ENCODE measurements at places on chromosomes 7 and 10. TPM values are rescaled to one million over a fixed set of nuclear protein-coding genes. Genes with fewer than 3 reads are reported as not detected.

The CRHR2 gene
- total RNA-seq: not detected

The OLAH gene
- 2.1 TPM for total RNA-seq

The ZC3HAV1L gene
- 7.5 TPM for total RNA-seq

DNA sequence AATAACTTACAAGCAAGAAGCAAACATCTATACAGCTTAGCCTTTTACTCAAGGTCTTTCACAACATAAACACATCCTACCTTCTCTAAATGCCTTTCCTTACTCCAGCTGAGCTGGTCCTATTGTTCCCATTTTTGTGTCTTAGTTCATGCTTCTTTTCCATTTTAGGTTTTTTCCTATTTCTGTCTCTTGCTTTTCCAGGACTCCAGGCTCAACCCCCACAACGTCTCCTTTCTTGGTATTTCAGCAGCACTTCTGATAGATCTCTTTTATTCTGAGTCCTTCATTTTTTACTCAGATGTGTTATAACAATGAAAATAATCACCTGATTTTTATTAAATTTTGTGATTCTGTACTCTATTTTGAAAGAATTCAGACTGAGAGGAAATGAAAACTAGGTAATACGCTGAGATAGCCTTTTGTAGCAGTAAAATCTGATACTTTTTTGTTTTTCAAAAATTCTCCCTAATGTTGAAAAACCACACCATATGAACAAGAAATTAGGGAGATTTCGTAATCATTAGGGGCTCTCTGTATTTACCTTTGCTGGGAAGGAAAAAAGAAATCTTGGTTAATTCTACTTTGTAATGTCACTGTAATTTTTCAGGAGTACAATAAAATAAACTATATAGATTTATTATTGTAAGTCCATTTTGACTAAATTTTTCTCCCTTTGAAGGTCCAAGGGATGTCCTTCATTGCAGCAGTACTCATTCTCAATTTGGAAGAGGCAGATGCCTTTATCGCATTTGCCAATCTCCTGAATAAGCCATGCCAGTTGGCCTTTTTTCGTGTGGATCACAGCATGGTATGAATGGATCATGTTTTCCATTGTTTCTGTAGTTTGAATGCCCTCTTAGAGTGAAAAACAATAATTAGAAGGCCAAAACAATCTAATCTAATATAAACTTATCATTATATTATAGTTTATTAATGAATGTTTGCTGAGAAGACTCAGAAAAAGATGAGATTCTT lies 24.0 kb upstream of the HELLS start:
- no peaks in the 10 kb centered on the region for H3K27me3 ChIP-seq
- H3K36me3 ChIP-seq: no peaks in the 10 kb centered on the region
- H3K27ac ChIP-seq: no peak overlapping the region
- H3K4me1 ChIP-seq: no peaks in the 10 kb centered on the region
- DNase-seq: no peak
- H3K4me3 ChIP-seq: no peak overlapping the region

DNA sequence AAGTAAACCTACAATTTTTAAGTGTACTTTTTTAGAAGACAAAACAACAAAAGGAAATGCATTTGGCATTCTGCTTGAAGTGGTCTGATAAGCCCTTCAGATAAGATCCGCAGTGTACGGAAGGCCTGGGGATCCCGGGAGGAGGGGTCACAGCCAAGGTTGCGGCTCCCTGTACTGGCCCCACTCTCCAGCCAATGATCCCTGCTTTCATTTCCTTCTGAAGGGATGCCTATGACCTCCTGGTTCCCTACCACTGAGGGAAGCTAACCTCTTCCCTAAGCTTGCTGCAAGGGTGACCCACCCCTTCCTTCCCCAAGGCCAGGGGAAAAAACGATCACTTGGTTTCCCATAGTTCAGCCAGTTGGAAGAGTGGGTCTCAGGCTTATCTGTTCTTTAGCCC lies 5.3 kb downstream of the DENND2A start:
- peaks cover 4% of the 10 kb centered on the region for H3K36me3 ChIP-seq
- no peak for DNase-seq
- H3K27ac ChIP-seq: no peak overlapping the region
- H3K27me3 ChIP-seq: no peaks in the 10 kb centered on the region
- peaks cover 36% of the 10 kb centered on the region for H3K4me1 ChIP-seq

GRCh38 chr7:87797395-87797794 lies 78.8 kb downstream of the SLC25A40 start:
- H3K4me3 ChIP-seq: no peak overlapping the region
- no peaks in the 10 kb centered on the region for H3K4me1 ChIP-seq
- DNase-seq: no peak
- H3K27me3 ChIP-seq: no peaks in the 10 kb centered on the region

DNA sequence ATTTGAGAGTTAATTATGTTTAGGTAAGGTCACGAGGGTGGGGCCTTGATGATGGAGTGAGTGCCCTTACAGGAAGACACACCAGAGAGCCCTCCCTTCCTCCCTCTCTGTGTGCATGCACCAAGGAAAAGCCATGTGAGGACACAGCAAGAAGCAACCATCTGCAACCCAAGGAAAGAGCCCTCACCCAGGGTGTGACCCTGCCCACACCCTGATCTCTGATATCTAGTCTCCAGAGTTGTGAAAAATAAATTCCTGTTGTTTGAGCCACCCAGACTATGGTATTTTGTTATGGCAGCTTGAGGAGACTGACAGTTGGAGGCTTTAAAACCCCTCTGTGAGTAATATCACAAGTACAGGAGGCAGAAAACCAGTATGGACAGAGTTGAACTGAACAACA lies 15.0 kb upstream of the MCM10 start:
- DNase-seq: no peak
- H3K4me3 ChIP-seq: no peak overlapping the region
- H3K36me3 ChIP-seq: peaks cover 12% of the 10 kb centered on the region
- H3K27ac ChIP-seq: no peak overlapping the region

DNA sequence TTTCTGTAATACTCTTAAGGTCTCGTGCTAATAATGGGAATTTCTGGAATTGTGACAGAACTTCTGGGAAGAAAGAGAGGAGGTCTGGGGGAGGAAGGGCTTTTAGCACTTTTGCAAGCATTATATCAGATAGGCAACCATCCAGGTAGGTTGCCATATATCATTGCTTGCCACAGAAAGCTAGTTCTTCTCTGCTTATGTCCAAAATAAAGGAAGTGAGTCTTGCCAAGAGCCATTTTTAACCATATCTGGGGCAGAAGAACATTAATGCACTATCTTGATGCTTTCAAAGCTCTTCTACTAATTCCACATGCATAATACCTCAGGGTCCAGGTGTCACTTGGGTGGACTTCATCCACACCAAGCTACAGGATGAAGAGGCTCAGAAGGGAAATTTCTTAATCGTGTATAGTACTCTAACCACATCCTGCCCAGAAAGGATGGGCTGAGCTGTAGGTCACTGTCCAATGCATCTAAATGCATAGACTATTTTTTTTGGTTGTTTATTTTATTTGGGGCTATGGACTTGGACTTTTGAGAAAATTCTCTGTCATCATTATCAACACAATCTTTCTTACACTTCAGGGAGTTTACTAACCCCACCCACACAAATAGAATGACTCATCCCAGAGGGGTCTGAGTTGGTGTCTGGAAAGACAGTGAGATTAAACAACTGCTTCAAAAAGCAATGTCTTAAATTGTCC lies 68.9 kb upstream of the ADO start:
- no peaks in the 10 kb centered on the region for H3K36me3 ChIP-seq
- H3K4me1 ChIP-seq: peaks cover 56% of the 10 kb centered on the region
- no peak overlapping the region for H3K4me3 ChIP-seq
- no peak overlapping the region for H3K27ac ChIP-seq
- H3K27me3 ChIP-seq: no peaks in the 10 kb centered on the region
- DNase-seq: peak; percentile 51

DNA sequence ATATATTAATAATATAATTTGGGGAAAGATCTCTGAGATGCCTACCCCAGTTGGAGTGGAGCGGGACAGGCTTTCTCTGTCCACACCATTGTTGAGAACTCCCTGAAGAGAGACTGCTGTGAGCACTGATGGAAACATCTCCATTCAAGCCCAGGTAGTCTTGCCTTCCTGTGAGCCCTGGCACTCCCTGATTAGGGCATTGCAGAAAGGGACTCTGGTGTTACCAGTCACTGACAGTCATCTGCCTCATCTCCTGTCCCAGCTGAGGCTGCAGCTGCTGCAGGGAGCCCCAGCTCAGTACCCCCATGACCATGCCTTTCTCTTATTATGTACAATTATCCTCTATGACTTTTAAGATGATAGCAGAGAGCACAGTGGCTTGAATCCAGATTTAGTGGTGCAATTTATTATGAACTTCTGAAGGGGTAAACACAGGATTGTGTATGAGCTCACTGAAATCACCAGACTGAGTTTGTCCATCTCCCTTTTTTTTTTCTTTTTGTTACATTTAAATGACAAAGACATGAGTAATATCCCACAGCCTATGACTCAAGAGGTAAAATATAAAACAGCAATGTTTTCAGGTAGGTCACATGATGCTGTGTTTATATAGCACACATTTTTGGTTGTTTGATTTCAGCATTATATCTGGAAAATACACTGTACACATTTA lies 236.9 kb downstream of the SLC25A13 start:
- H3K36me3 ChIP-seq: no peaks in the 10 kb centered on the region
- H3K27ac ChIP-seq: peak overlapping the region; percentile 49
- H3K27me3 ChIP-seq: no peaks in the 10 kb centered on the region
- H3K4me3 ChIP-seq: no peak overlapping the region
- DNase-seq: peak; percentile 78

GRCh38 chr10:77675347-77675746 lies 37.7 kb upstream of the KCNMA1 start:
- no peak overlapping the region for H3K27ac ChIP-seq
- H3K36me3 ChIP-seq: no peaks in the 10 kb centered on the region
- no peaks in the 10 kb centered on the region for H3K27me3 ChIP-seq
- H3K4me1 ChIP-seq: no peaks in the 10 kb centered on the region
- no peak overlapping the region for H3K4me3 ChIP-seq

DNA sequence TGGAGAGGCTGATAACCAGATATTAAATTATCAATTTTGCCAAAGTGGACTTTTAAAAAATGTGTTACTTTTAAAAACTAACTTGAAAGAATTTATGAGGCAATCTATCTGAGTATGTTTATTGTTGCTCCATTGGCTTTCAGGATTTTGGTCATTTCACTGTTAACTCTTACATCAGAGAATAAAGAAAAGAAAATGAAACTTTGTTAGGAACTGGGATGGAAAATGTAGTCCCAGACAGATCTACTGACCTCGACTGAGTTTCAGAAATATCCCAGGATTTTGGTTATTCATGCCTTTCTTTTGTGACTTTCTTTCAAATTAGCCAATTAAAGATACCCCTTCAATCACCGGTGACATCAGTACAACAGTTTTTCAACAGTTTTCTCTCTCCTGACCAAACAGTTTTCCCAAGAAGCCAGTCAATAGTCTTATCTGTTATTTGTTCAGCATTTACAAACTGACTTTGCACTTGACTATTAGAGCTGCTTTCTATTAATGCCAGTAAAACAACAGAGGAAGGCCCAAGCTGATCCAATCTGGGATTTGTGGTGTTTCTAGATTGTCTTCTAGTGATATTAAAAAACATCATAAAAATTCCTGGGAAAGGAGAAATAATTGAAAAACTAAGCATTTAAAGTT lies 35.8 kb downstream of the NRBF2 start:
- no peaks in the 10 kb centered on the region for H3K27me3 ChIP-seq
- H3K4me3 ChIP-seq: no peak overlapping the region
- peaks cover 64% of the 10 kb centered on the region for H3K36me3 ChIP-seq
- no peak for DNase-seq
- H3K27ac ChIP-seq: no peak overlapping the region
- H3K4me1 ChIP-seq: no peaks in the 10 kb centered on the region

- peak; percentile 11 for DNase-seq
- H3K27me3 ChIP-seq: no peaks in the 10 kb centered on the region
- peak overlapping the region; percentile 40 for H3K27ac ChIP-seq
- peak overlapping the region; percentile 51 for H3K4me3 ChIP-seq
- H3K36me3 ChIP-seq: no peaks in the 10 kb centered on the region
Observed at GRCh38 chr7:133253519-133253875, 619 bp downstream of the EXOC4 start.

GRCh38 chr7:20865684-20866083 lies 79.0 kb upstream of the SP8 start:
- H3K27ac ChIP-seq: no peak overlapping the region
- no peaks in the 10 kb centered on the region for H3K36me3 ChIP-seq
- no peak overlapping the region for H3K4me3 ChIP-seq
- no peaks in the 10 kb centered on the region for H3K4me1 ChIP-seq
- no peak for DNase-seq

GRCh38 chr7:45187946-45188411 lies 30.4 kb downstream of the RAMP3 start:
- no peaks in the 10 kb centered on the region for H3K4me1 ChIP-seq
- no peak for DNase-seq
- H3K36me3 ChIP-seq: no peaks in the 10 kb centered on the region
- no peak overlapping the region for H3K4me3 ChIP-seq

- no peak overlapping the region for H3K27ac ChIP-seq
- no peak overlapping the region for H3K4me3 ChIP-seq
- no peak for DNase-seq
- H3K36me3 ChIP-seq: no peaks in the 10 kb centered on the region
- H3K27me3 ChIP-seq: no peaks in the 10 kb centered on the region
Observed at GRCh38 chr10:10600004-10600403, 417.7 kb upstream of the CELF2 start.

- H3K36me3 ChIP-seq: peaks cover 21% of the 10 kb centered on the region
- no peak overlapping the region for H3K4me3 ChIP-seq
- no peaks in the 10 kb centered on the region for H3K27me3 ChIP-seq
- peak overlapping the region; percentile 90 for H3K27ac ChIP-seq
- no peak for DNase-seq
Observed at GRCh38 chr7:92632791-92633190, 42.6 kb upstream of the FAM133B start.

DNA sequence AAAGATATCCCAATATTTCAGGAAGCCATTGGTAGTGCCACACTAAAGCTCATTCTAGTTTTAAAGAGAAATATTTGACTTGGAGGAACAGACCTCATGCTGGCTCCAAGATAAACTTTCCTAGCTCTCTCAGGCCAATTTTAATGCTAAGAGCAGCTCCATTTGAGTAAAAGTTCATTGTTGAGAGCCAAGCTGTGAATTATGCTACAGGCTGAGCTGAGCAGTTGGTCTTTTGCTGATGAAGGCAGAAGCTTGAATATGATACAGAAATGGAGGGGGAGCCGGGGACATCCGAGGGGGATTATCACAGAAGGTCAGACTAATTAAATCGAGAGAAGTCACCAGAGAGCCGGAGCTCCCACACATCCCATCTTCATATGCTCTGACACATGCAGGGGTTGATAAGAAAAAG lies 175.7 kb upstream of the AUTS2 start:
- H3K4me1 ChIP-seq: no peaks in the 10 kb centered on the region
- H3K36me3 ChIP-seq: no peaks in the 10 kb centered on the region
- no peaks in the 10 kb centered on the region for H3K27me3 ChIP-seq
- no peak overlapping the region for H3K4me3 ChIP-seq
- no peak for DNase-seq

Measured in SJSA1 (cell line).